ENCODE measurements at places on chromosomes 3 and 15.
A peak's percentile ranks its signal among the peaks of the same experiment; 100 is the strongest.

- DNase-seq = no peak
Measured at GRCh38 chr3:158916111-158916510, 114.3 kb downstream of the MFSD1 start.

- no peak for DNase-seq
Measured at GRCh38 chr3:165653130-165653778, 184.0 kb downstream of the BCHE start.

GRCh38 chr3:99966662-99967416 is 147.5 kb downstream of the FILIP1L start:
- DNase-seq = no peak

DNA sequence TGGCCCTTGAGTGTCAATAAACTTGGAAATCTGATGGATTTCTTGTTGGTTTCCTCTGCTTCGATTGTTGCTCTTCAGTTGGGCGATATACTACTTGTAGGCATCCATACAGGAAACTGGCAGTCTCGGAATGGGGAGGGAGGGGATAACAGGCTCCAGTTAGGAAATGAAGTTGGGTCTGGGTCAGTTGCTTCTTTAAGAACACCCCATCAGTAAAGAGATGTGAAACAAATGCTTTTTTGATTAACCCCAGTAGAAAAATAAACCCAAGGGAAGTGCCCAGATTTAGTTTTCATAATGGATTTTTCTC is 681 bp downstream of the CHMP2B start:
- no peak for DNase-seq

- no peak for DNase-seq
Measured at GRCh38 chr3:12487786-12488185, 3.5 kb downstream of the TSEN2 start.

GRCh38 chr15:78049691-78050440 is 27.6 kb downstream of the TBC1D2B start:
- no peak for DNase-seq

- no peak for DNase-seq
Measured at GRCh38 chr3:69239063-69239462, 116.7 kb upstream of the LMOD3 start.

GRCh38 chr15:66129586-66129985 is 124.0 kb downstream of the MEGF11 start:
- no peak for DNase-seq

- DNase-seq = no peak
Measured at GRCh38 chr15:64897345-64897985, 14.2 kb upstream of the ANKDD1A start.

- no peak for DNase-seq
Measured at GRCh38 chr3:69425249-69425648, 39.4 kb upstream of the FRMD4B start.

DNA sequence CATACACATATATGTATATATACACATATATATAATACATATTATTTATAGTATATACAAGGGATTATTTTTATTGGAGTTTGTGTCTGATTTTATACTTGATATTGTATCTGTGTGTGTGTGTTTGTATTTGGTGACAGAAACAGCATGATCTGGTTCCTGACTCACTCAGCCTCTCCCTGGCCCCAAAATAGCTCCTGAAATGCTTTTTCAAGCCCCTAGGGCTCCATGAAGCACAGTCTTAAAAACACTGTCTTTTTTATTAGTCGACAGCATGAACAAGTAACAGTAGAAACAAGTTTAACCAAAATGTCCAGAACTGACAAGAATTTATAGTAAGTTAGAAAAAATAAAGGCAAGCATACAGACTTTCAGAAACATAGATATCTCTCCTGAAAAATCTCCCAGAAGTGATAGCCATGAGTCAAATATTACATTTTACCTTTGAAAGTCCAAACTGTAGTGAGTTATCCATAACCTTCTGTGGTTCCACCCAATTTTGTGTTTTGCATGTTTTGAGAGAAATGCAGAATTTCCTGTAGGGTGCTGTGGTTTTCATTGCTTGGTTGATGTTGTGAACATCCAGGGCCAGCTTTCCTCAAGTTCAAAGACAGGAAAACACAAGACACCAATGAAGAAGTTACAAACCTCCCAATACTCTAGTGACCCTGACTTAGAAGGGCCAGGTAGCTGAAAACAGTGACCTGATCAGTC is 98.5 kb upstream of the CCDC80 start:
- DNase-seq = no peak

DNA sequence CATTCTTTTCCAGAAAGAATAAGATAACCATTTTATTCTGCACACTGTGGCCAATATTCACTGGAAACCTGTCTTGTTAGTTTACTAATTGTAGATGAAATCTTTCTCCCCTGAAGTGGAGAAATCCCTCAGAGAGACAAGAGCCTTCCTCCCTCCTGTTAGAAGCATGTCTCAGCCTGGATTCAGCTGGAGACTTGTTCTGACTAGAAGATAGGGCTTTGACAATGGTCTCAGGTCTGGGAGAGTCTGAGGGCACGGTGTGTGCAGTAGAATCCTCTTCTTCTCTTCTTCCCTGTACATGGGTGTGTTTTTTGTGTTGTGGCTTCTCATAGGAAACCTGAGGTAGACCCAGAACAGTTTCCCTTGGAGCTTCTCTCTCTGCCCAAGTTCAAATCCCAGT is 19.9 kb downstream of the CCK start:
- DNase-seq = no peak

GRCh38 chr3:32794487-32795308 is 23.1 kb upstream of the TRIM71 start:
- no peak for DNase-seq

GRCh38 chr3:141306922-141307321 is 61.4 kb upstream of the ZBTB38 start:
- no peak for DNase-seq

DNA sequence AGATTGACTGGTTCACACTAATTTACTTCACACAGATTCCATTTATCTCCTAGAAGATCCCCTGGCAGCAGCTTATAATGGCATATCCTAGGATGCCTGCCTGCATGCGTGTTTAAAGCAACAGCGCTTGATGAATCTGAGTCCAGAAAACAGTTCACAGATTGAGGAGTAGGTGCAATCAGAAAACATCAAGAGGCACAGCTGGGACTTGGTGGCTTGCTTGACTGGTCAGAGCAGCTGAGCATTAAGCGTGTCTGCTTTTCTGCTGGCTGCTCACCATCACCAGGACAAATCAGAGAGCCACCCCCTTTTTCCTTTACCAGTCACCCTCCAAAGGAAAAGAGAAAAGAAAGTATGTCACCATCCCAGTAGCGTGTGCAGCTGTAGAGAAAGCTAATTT is 223.6 kb downstream of the WDR72 start:
- DNase-seq = no peak

GRCh38 chr15:62103431-62103830 is 36.7 kb downstream of the C2CD4A start:
- no peak for DNase-seq

GRCh38 chr3:189967254-189967865 is 153.3 kb downstream of the P3H2 start:
- peak; percentile 34 for DNase-seq

DNA sequence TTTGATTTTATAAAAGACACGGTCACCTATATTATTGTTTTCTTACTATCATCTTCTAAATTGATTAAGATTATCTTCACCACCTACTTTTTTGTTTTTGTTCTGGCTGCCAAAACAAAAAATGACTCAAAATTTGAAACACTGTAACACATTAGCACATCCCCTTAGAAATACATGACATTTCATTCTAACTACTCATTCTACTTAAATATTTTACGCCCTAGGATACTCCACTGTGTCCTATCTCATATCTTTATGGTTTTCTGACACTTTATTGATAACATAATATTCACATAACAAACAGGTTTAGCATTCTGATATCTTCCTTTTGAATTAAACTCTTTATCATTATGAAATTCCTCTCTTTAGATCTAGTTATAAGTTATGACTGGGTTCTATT is 656.2 kb downstream of the GBE1 start:
- no peak for DNase-seq

DNA sequence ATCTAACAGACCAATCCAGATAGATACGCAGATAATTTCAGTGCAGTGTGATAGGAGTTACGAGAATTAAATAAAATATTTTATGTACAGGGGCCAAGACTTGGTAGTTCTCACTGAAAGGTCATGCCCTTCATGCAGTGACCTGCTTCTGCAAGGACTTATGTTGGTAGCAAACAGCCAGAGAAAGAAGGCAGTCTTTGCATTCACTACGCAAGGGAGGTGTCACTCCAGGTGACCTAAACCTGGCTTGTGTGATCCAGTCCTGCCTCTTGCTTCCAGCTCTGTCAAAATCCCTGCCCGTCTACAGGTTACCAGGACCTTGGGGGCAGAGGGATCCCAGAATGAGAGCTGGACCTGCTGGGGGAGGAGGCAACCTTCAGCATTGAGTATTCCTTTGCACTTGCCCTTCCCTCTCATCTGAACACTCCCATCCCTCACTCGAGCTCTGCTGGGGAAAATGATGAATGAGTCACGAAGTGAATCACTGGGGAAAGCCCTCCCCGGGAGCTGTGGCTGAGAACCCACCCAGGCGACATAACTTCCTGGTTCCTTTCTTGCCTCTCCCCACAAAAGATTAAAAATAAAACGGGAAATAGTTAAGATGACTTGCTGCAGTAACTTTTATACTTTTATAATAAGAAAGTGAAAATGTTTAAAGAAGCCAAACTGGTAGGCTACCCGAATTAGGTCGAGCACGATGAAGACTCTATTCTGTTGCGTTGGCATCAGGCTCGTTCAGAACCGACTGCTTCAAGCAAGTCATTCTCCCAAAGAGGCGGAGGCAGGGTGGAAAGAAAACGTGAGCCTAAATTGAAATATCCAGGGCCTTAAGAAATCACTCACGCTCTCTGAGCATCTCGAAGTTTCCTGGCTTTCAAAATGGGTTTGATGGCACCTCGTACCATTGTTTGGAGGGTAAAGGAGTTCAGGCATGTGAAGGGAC is 216.1 kb downstream of the SLCO3A1 start:
- DNase-seq = no peak

DNA sequence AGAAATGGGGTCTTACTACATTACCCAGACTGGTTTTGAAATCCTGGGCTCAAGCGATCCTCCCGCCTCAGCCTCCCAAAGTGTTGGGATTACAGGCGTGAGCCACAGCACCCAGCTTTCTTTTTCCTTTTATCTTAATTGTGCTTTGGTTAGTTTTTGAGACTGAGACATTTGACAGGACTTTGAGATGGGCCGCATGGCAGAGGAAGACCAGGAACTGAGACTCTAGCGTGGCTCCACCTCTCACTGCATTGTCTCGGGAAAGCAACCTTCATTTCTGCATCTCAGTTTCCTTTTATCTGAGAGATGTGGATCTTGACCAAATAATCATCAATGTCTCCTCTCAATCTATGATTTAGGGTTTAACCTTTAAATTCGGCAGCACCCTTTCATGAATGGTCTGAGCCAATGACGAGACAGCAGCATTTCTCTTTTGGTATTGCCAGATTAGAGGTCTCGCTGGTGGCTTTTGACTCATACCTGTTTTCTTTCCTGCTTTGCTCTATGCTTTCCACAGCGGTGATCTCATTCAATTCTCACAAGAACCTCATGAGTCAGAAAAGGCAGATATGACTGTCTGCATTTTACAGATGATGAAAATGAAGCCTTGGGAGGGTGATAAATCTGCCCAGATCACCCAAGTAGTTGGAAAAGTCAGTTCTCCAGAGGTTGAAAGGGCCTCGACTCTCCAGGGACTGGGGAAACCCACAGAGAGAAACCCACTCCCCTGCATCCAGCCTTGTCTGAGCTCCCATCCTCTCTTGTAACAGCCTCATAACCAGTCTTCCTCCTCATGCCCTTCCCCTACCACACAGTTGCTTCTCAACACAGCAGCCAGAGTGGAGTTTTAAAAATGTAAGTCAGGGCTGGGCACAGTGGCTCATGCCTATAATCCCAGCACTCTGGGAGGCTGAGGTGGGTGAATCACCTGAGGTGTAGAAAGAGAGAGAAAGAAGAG is 84.8 kb upstream of the FOXB1 start:
- DNase-seq = no peak

All from NCI-H1092 treated with DMSO at 0.1 percent for 48 hours (cell line).